Heart left ventricle (tissue), 16 donors: ENCODE measurements at places on chromosomes 1 and 21. TPM values are rescaled to one million over a fixed set of nuclear protein-coding genes. Genes with fewer than 3 reads are reported as not detected.

GRCh38 chr1:7298749-7299151 lies 472.3 kb upstream of the VAMP3 start:
- DNase-seq = no peak

GRCh38 chr1:29164588-29164987 lies 17.1 kb downstream of the SRSF4 start:
- DNase-seq = no peak

DNA sequence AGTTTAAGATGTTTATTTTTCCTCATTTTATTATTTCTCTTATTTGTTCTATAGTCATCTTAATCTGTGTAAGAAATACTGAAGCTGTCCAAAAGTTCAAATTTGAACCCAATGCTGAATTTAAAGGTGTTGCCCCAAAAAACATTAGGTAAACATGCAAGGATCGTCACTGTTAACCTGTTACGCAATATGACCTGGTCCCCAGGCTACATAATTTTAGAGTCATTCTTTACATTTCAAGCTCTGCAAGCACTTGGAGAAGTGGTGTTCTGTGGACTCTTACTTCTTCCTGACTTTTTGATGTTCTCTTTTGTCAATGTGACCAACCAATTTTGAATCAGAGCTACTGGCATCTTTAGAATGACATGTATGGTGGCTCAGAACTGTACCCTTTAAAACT lies 106.0 kb downstream of the CLIC6 start:
- no peak for DNase-seq

DNA sequence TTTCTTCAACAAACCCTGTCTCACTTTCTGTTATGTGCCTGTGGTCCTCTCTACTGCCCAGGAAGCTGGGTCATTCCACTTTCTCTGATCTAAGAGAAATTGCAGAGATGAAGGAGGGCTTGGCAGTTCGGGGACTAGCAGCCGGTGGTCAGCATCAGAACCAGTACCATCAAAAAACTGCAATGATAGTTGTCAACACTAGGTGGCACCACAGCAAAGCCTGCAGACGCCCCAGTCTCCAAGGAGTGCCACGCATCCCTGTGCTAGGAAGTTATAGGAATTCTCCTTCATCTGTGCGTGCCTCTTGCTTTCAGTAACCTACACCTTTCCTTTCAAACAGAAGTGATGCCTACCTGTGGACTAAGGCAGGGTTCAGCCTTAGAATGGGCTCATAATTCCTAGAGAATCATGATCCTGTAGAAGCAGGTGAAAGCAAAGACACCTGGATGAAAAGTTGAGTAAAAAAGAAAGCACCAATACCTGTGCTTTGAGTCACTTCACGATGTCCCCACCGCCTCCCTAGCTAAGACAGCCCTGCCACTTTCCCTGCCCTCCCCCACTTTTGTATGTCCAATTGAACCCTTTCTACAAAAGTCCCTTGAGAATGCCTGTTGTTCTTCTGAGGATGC lies 129.2 kb downstream of the ADAMTS1 start:
- DNase-seq = no peak

- no peak for DNase-seq
These were observed 27.1 kb downstream of the AK2 start for GRCh38 chr1:33009561-33009960.

DNA sequence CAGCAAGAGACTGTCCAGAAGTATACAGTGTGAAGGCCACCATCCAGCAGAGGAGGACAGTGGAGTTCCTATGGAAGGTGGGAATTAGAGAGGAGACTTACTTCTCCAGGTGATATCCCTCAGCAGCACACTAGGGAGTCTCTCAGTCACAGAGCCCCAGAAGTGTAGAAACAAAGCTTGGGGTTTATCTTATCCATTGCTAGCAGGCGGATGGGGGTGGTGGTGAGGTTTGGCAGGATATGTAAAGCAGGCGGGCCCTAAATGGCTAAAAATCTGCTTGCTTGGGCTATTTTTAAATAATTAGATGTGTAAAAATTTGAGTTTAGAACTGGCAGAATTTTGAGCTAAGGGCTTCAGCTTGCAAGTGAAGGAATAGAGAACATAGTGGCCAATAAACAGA lies 50.1 kb upstream of the RGS18 start:
- DNase-seq = no peak

DNA sequence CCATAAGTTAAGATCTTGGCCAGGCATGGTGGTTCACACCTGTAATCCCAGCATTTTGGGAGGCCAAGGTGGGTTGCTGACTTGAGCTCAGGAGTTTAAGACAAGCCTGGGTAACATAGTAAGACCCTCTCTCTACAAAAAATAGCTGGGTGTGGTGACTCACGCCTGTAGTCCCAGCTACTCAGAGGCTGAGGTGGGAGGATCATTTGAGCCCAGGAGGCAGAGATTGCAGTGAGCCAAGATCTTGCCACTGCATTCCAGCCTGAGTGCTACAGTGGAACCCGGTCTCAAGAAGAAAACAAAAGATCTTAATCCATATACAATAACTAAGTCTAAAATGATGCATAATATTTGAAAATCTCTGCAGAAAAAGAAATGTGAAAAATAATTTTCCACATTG lies 165.5 kb upstream of the NR5A2 start:
- DNase-seq = no peak

The FLG2 gene
- not detected for polyA plus RNA-seq
